Epithelial cell of prostate (primary cell): ENCODE measurements at places on chromosomes 11 and 22.

GRCh38 chr11:104338186-104338585 lies 174.2 kb upstream of the PDGFD start:
- no peak for DNase-seq

DNA sequence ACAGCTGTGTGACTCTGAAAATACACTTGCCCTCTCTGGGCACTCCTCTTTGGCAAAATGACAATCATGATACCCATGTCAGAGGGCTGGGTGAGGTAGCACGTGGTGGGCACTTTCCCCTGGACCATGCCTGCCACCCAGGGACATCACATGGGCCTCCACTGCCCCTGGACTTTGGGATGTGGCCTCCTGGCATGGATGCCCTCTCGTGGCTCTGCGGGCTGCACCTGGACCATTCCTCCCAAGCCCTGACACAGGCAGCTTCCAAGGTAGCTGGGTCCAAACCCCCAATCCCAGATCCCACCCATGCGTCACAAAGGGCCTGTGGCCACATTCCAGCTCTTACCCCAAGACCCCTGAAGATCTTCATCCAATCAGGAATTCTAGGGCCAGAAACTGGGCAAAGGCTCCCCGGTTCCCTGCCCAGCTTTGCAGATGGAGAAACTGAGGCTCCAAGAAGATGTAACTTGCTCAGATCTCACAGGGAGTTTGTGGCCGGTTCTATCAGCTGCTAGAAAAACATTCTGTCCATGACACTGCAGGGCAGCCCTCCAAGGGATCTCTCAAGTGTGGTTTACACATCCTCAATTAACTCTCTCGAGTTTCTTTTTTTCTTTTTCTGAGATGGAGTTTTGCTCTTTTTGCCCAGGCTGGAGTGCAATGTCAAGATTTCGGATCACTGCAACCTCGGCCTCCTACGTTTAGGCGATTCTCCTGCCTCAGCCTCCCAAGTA lies 35.4 kb upstream of the CYB5R3 start:
- DNase-seq = no peak

DNA sequence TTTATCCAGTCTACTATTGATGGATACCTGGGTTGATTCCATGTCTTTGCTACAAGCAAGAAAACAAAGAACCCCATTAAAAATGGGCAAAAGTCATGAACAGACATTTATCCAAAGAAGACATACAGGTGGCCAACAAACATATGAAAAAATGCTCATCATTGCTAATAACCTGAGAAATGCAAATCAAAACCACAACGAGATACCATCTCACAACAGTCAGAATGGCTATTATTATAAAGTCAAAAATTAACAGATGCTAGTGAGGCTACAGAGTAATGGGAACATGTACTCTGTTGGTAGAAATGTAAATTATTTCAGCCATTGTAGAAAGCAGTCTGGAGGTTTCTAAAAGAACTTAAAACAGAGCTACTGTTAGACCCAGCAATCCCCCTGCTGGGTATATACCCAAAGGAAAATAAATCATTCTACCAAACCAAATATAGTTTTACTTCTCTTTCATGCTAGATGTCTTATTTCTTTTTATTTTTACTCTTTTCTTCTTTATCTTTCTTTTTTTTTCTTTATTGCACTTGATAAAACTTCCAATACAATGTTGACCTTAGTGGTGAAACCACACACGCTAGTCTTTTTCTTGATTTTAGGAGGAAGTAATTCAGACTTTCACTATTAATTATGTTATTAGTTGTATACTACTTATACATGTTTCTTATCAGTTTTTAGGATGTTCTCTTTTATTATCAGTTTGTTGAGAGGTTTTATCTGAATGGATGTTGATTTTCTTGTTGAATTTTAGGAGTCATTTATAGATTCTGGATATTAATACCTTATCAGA lies 14.3 kb downstream of the TRIM22 start:
- no peak for DNase-seq

DNA sequence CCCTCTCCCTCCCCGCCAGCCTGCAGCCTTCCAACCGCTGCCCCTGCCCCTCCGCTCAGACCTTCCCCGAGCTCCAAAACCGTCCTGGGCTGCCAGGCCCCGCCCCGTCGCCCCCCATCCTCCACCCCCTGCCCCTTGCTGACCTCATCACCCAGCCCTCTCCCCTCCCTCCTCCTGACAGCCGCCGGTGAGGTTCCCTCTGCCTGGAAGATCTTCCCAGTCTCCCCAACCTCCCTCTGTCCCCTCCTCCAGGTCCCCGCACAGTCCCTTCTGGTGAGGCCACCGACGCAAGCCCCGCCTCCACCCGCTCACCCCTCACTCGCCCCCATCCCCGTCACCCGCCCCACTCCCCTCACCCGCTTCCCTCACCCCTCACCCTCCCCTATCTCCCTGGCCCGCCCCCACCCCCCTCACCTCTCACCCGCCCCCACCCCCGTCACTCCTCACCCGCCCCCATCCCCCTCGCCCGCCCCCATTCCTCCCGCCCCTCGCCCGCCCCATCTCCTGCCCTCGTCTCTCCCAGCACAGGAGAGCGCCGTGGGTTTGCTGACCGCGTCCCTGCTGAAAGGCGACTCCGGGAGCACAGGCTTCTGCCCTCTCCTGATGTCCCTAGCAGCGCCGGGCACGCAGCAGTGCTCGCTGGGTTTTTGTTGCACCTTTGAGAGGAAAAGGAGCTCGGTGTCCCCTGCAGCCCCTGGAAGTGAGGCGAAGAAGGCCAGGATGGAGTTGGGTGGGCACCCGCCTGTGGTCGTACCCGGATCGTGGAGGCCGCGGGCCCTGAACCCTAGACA lies 16.4 kb upstream of the UPK3A start:
- no peak for DNase-seq

DNA sequence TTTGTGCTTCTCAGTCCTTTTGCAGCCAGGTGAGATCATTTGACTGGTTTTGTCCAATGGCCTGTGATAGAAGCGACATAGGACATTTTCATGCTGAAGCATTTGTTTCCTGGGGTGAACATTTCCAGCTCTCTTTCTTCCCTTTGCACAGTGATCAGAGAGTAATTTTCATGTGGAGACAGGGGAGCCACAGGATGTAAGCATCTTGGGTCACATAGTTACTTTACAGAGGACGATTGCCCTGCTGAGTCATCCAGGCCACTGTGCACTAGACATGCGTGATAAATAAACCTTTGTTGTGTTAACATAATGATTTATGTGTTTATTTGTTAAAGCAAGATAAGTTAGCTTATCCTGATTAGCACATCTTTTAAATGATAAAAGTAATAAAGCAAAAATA lies 263.5 kb upstream of the CCDC179 start:
- DNase-seq = no peak

- no peak for DNase-seq
These were observed 70.0 kb downstream of the AMOTL1 start for GRCh38 chr11:94838027-94838731.

DNA sequence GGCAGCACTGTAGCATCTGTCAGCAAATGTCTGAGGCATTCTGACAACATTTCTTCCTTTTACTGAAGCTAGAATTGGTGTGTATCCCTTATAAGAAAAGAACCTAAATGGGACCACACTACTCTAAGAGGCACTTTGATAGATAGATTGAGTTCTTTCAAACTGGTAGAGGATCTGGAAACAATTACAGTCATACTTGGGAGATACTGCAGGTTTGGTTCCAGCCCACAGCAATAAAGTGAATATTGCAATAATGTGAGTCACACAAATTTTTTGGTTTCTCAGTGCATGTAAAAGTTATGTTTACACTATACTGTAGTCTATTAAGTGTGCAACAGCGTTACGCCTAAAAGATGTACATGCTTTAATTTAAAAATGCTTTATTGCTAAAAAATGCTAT lies 96.9 kb downstream of the SBF2 start:
- no peak for DNase-seq

GRCh38 chr11:128187377-128187776 lies 400.0 kb downstream of the ETS1 start:
- DNase-seq = no peak

- DNase-seq = no peak
These were observed 242.0 kb downstream of the ETS1 start for GRCh38 chr11:128345316-128345715.

DNA sequence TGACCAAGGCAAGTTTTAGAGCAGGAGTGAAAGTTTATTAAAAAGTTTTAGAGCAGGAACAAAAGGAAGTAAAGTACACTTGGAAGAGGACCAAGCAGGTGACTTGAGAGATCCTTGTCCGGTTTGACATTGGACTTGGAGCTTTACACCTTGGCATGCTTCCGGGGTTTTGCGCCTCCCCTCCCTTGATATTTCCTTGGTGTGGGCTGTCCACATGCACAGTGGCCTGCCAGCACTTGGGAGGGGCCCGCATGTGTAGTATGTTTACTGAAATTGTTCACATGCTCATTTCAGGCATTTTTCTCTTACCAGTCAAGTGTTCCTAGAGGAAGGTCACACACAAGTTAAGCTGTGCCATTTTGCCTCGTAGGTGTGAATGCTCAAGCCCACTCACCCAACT lies 19.0 kb upstream of the THRSP start:
- DNase-seq = no peak

DNA sequence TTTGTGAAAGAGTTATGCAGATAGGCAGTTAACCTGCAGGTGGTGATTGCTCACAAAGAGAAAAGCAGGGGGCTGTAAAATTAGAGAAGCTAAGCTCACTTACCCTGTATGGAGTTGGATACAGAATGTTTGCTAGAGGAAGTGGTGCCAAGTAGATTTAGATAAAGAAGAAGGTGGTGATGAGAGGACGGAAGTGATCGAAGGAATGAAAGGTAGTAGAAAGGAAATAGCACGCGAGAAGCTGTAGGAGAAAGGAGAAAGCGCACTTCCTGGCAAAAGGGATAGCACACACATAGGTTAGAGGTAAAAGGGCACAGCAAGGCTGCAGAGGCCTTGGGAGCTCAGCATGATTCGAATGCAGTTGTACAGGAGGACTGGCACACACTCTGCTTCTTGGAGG lies 87.3 kb upstream of the CTSC start:
- no peak for DNase-seq

GRCh38 chr11:80365076-80365725 lies 924.4 kb upstream of the TENM4 start:
- DNase-seq = no peak

DNA sequence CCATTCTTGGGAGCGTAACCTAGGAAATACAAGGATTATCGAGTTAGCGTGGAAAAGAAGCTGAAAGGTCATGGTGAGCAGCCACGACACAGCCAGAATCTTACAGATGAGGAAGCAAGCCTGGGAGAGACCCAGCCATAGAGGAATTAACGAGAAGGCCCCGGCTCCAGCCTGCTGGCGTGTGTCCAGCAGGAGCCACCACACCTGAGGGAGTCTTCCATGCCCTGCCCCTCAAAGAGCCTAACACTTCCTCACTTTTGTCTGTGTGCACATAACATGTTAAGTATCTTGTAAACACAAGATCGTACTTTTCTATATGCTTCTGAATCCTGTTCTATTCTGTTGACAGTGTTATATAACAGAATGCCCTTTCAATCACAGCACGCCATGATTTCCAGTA lies 18.1 kb downstream of the CECR2 start:
- no peak for DNase-seq

DNA sequence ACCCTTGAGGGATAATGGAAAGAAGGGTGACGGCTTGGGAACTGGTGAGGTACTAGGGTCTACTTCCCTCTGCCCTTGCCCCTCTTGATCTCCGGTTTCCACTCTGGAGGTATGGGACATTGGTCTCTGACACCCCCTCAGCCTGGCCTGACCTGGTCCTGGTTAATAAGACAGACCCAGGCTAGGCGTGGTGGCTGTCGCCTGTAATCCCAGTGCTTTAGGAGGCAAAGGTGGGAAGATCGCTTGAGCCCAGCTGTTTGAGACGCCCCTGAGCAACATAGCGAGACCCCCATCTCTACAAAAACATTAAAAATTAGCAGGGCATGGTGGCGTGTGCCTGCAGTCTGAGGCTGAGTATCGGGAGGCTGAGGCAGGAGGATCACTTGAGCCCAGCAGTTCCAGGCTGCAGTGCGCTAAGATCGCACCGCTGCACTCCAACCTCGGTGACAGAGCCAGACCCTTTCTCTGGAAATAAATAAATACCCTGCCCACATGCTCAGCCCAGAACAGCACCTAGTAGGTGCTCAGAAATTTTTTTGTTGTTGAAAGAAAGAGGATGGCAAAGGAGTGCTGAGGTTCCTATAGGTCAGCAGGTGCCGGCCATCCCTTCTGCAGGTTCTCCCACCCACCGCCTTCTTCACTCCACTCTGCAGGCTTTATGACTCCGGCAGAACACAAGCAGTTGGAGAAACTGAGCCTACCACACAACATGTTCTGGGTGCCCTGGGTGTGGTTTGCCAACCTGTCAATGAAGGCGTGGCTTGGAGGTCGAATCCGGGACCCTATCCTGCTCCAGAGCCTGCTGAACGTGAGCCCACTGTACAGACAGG lies 6.3 kb downstream of the BEST1 start:
- DNase-seq = no peak

GRCh38 chr11:8806974-8807373 lies 104.0 kb upstream of the AKIP1 start:
- no peak for DNase-seq

GRCh38 chr11:85277693-85278092 lies 349.5 kb downstream of the DLG2 start:
- DNase-seq = no peak

DNA sequence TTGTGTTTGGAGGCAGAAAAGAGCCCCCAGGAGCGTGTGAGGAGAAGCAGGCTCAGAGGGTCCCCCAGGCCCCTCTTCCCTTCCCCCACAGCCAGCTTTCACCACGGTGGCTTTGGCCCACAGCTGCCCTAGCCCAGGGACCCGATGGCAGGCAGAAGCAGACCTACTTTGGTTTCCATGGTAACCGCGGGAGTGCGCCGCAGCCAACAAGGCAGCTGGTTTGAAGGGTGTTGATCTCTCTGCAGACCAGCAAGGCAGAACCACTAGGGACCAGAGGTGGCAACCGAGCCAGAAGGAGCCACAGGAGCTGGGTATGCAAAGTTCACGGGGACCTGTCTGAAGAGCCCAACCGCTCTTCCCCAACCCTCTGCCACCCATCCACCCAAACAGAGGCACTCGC lies 69.4 kb downstream of the BUD13 start:
- no peak for DNase-seq

DNA sequence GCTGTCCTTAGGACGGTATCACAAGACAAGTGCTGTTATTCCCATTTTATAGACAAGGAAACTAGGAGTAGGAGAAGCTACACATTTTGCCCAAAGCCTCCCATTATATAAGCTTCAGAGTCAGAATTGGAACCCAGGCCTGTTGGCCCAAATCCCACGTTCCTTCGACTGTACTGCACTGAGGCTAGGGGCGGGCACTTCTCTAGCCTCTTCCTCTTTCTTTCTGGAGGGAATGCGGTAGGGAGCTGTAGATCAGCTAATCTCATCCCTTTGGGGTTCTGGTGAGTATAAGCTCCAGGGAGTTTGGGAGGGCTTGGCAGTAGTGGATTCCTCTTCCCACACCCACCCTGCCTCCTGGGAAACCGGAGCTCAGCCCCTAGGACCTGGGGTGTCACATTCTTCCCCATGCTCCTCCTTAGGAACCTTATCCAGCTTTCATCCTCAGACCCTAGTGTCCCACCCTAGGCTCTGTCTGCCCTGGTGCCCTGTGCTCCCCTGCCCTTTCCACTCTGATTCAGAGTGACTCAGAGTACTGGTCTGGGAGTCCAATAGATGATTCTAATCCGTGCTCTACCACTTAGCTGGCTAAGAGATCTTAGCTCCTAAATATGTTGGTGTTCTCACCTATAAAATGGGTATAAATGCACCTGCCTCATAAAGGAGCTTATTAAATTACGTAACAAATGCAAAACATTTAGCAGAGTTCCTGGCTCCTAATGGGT lies 29.3 kb downstream of the PHLDB1 start:
- no peak for DNase-seq
